Cerebellum (tissue), 4 donors: ENCODE measurements at places on chromosomes 4 and X. TPM values are rescaled to one million over a fixed set of nuclear protein-coding genes. Genes with fewer than 3 reads are reported as not detected.
A peak's percentile ranks its signal among the peaks of the same experiment; 100 is the strongest.

The GATA1 gene
- not detected for total RNA-seq

- DNase-seq = peak; percentile 11
These were observed 14.7 kb upstream of the CBR4 start for GRCh38 chr4:169024762-169025161.

The GPAT3 gene
- total RNA-seq = 0.27 TPM

- DNase-seq = no peak
These were observed 409 bp downstream of the UGDH start for GRCh38 chr4:39526765-39527295.

DNA sequence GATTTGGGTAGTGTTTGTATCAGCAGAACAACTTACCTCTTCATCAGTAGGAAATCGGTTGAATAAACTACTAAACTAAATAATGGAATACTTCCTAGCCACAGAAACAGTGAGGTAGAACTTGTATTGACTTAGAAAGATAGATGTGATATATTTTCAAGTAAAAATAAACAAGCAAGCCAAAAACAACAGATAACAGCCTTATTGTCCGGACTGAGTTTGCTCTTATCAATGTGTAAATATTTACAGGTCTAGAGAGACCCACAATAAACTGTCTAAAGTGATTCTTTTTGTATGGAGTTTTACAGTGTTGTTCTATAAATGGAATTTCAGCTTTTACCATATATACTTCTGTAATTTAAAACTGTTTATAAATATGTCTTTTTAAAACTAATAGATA is 721.8 kb downstream of the ADGRL3 start:
- no peak for DNase-seq

GRCh38 chrX:45524296-45524695 is 323.6 kb upstream of the DIPK2B start:
- DNase-seq = no peak

The GALNTL6 gene
- total RNA-seq = 51.1 TPM

- no peak for DNase-seq
These were observed 62.0 kb upstream of the NAF1 start for GRCh38 chr4:163228648-163229047.

DNA sequence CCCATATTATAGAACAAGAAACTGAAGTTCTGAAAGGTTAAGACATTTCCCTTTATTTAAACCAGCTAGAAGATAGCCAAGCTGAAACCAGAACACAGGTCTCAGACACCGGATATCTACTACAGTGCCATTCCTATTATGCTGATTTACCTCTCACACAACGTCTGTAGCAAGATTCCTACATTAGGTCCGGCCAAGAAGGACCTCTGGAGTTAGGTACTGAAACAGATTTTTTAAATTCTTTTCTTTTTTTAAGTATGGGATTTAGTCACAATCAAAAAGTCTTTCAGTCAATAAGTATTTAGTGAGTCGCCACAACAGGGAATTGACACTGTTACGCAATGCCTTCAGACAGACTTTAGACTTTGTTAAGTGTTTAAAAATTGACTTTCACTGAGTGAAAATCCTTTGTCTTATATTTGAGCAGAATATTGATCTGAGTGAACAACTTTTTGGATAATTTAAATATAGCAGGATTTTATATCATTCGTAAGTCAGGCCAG is 26.5 kb upstream of the SPANXN4 start:
- no peak for DNase-seq

- no peak for DNase-seq
These were observed 14.7 kb downstream of the VEGFC start for GRCh38 chr4:176778063-176778462.

- no peak for DNase-seq
These were observed 73.4 kb upstream of the ARHGAP36 start for GRCh38 chrX:130984782-130985181.

- no peak for DNase-seq
These were observed 1162.1 kb downstream of the RAPGEF2 start for GRCh38 chr4:160265014-160265413.

- no peak for DNase-seq
These were observed 25.6 kb upstream of the MXD4 start for GRCh38 chr4:2287594-2287915.

The SLC39A8 gene
- total RNA-seq = 8.7 TPM

- no peak for DNase-seq
These were observed 289.4 kb downstream of the TRAM1L1 start for GRCh38 chr4:116796022-116796421.

- DNase-seq = no peak
These were observed 346.7 kb downstream of the PDHA2 start for GRCh38 chr4:96186593-96186992.
